ENCODE measurements at places on chromosomes 6 and 20. TPM values are rescaled to one million over a fixed set of nuclear protein-coding genes. Genes with fewer than 3 reads are reported as not detected.

DNA sequence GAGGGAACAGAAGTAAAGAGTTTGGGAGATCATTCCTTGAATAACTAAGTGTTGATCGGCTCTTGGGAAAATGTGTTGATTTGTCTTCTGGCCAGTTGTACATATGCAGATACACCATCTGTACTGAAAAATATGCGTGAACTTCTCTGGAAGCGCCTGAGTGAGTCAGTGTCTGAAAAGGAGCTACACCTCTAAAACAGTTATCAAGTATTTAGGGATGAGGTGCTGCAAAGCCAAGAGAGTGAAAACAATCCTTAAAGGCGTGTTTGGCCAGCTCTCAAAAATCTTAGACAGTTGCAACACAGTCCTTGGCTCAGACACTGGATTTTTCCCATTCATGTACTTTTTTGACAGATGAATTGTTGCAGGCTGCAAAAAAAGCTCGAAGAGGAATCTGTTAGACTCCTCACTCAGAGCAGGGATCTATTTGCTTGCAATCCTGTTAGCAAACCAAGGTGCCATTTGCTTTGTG lies 61.3 kb downstream of the BMP6 start:
- peaks cover 43% of the 10 kb centered on the region for H3K27me3 ChIP-seq
- H3K4me3 ChIP-seq: no peak overlapping the region
- DNase-seq: no peak
- H3K4me1 ChIP-seq: peaks cover 15% of the 10 kb centered on the region

DNA sequence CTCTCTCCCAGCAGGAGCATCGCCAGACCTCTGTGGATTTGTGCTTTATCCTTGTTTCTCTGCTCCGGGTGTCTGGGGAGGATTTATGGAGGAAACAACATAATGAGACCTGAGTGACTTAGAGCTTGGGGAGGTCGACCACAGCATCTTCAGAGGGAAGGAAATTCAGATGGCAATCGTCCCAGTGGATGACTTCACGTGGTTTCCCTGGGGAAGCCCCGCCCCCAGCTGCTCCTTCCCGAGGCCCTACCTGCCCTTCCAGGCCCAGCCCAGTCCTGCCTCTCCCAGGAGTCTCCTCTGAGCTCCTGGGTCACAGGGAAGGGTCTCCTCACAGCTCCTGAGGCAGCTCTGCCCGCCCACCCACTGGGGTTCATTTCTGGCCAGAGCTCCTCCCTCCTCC lies 430.3 kb upstream of the SULF2 start:
- no peaks in the 10 kb centered on the region for H3K36me3 ChIP-seq
- H3K27me3 ChIP-seq: peaks cover 50% of the 10 kb centered on the region
- no peak for DNase-seq
- no peak overlapping the region for H3K4me3 ChIP-seq

GRCh38 chr6:45505470-45505869 lies 127.7 kb upstream of the SUPT3H start:
- H3K4me3 ChIP-seq: no peak overlapping the region
- H3K27me3 ChIP-seq: no peaks in the 10 kb centered on the region
- H3K27ac ChIP-seq: peak overlapping the region; percentile 42
- peaks cover 4% of the 10 kb centered on the region for H3K36me3 ChIP-seq

DNA sequence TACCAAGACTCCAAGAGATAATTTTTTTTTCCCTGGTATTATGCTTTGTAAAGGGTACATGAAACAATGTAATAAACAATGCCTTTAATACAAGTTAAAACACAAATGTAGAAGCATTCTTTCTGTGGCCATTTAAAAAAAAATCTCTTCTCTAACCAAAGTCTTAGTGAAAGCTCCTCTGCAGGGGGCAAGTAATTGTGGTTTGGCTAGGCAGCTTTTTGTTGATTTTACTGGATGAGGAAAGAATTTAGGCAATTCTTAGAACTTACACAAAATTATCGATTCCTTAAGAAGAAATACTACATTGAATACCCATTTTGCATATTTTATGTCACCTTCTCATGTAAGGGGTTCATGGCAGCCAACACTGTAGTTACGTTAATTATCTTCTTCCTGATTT lies 12.4 kb downstream of the TFB1M start:
- DNase-seq: no peak
- peaks cover 9% of the 10 kb centered on the region for H3K4me1 ChIP-seq
- no peak overlapping the region for H3K4me3 ChIP-seq
- H3K27me3 ChIP-seq: no peaks in the 10 kb centered on the region

GRCh38 chr6:32700391-32701040 lies 34.1 kb upstream of the HLA-DQB1 start:
- H3K4me3 ChIP-seq: no peak overlapping the region
- H3K27me3 ChIP-seq: peaks cover 45% of the 10 kb centered on the region
- no peaks in the 10 kb centered on the region for H3K4me1 ChIP-seq
- DNase-seq: no peak
- H3K36me3 ChIP-seq: no peaks in the 10 kb centered on the region
- no peak overlapping the region for H3K27ac ChIP-seq

DNA sequence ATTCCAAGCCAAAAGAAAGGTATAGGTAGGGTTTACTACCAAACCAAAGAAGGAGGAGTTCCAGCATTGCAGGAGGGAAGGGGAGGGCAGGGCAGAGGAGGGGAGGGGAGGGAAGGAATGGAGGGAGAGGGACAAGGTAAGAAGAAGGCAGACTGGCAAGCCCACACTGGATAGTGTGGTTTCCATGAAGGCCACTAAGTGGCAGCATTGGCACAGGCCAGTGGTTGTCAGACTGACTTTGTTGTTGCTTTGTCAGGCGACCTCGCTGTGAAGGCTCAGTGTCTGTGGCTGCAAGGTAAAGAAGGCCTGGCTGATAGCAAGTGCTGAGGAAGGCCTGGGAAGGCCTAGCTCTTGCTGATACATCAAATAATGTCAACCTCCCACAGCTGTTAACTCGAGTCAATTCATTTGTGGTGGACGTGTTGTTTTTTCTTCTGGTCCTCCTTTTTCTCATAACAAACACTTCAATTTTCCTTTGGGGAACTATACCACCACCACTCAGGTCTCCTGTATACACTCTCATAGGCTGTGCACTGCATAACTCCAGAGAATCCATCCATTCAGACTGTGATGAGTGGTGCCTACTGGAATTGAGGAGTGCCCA lies 7.7 kb upstream of the ZNF334 start:
- no peaks in the 10 kb centered on the region for H3K4me1 ChIP-seq
- peaks cover 29% of the 10 kb centered on the region for H3K27me3 ChIP-seq
- no peak overlapping the region for H3K4me3 ChIP-seq
- DNase-seq: no peak

DNA sequence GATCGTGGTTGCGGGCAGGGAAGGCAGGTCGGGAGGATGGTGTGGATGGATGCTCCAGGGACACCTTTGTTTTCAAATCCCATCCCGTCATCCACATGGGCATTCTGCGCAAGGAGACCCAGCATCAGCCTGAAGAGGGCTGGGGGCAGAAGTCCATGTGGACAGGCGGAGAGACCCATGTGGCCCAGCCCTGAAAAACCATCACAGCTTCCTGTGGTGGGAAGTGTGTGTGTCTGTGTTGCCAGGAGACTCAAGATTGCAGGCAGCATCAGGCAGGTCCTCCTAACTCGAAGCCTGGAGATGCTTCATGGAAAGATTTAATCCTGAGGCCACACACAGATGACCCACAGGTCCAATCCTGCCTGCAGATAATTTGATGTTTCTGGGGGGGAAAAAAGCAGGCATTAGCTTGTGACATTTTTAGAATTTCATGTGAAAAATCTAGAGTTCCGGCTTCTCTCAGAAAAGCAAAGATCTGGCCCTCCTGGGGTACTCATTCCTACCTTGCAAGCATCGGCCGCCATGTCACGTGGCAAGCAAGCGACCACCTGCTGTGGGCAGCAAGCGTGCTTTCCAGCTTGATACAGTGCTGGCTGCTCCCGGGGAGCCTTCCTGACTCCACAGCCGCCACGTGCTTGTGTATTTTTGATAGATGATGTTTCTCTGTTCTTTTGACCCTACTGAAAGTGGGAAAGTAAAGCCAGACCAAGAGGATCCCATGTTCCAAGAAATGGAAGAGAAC lies 25.8 kb downstream of the BCAS4 start:
- peaks cover 5% of the 10 kb centered on the region for H3K36me3 ChIP-seq
- no peaks in the 10 kb centered on the region for H3K27me3 ChIP-seq
- no peak overlapping the region for H3K27ac ChIP-seq
- no peak overlapping the region for H3K4me3 ChIP-seq
- no peak for DNase-seq

GRCh38 chr6:161412795-161413194 lies 138.9 kb upstream of the AGPAT4 start:
- H3K27me3 ChIP-seq: no peaks in the 10 kb centered on the region
- H3K36me3 ChIP-seq: no peaks in the 10 kb centered on the region
- no peak overlapping the region for H3K27ac ChIP-seq
- DNase-seq: no peak
- peaks cover 38% of the 10 kb centered on the region for H3K4me1 ChIP-seq

DNA sequence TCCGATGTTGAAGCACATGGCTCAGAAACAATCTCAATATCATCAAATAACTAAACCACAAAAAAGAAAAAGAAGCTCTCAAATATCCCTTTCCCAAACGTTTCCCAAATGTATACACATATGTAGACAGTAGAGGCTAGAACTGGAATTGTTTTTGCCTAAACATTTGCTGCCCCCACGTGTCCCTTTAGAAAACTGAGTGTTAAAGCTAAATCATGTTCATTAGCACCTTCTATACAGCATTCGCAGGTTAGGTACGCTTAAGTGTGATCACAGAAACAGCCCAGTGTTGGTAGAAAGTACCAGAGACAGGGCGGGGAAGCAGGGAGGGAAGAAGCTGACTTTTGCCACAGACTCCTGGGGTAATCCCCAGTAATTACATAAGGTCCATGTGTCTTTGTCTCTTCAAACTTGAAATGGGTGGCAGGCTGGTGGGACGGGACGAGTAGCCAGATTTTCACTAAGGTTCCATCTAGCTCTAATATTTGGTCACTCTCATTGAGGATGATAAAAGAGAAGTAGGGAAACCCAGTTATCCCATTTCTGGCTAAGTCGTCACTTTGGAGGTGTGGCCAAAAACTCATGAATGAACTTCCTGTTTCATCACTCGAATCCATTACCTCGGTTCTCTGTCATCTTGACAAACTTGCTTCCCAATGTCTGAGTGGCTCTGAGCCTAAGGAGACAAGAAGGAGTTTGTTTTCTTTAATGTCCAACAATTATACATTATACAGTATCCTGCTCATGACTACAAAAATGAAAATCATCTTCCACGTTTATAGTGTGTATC lies 15.0 kb upstream of the TFAP2A start:
- DNase-seq: no peak
- H3K36me3 ChIP-seq: no peaks in the 10 kb centered on the region
- H3K4me1 ChIP-seq: peaks cover 23% of the 10 kb centered on the region
- no peaks in the 10 kb centered on the region for H3K27me3 ChIP-seq
- H3K27ac ChIP-seq: no peak overlapping the region
- peak overlapping the region; percentile 8 for H3K4me3 ChIP-seq

SIM1 gene
- 3.8 TPM for total RNA-seq

PPIL6 gene
- total RNA-seq: 2.5 TPM

Data from chondrocyte (in vitro differentiated cells).